Activated naive CD8-positive, alpha-beta T cell treated with anti-CD3 and anti-CD28 coated beads for 36 hours (primary cell): ENCODE measurements at places on chromosomes 5 and 9. TPM values are rescaled to one million over a fixed set of nuclear protein-coding genes. Genes with fewer than 3 reads are reported as not detected.

DNA sequence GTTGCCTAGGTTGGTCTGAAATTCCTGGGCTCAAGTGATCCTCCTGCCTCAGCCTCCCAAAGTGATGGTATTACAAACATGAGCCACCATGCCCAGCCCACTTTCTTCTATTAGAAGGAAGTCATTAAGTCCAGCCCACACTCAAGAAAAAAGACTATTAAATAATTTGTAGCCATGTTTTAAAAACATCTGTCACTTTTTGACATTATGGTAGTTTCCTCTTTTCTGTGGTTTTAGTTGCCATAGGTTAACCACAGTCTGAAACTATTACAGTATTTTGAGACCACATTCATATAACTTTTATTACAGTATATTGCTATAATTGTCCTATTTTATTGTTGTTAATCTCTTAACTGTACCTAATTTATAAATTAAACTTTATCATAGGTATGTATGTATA is 31.9 kb upstream of the C5orf24 start:
- no peak for DNase-seq

The UGT3A2 gene
- not detected for total RNA-seq

The PLCXD3 gene
- not detected for total RNA-seq

DNA sequence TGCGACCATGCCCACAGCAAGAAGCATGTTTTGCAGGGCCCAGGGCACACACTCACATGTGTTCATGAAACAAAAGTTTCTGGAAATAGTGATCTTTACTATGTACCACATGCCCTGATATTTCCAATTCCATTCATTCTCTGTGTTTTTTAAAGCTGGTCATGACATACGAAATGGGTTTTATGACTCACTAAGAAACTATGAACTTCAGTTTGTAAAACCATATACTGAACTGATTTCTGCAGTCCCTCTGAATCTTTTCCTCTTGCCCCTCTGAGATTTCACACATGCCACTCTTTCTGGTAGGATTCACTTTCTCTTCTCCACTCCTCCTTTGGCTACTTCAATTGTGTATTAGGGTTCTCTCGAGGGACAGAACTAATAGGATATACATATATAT is 416.1 kb upstream of the TRPC7 start:
- DNase-seq = no peak

GRCh38 chr5:168295574-168296201 is 4.2 kb downstream of the WWC1 start:
- no peak for DNase-seq

- no peak for DNase-seq
Measured at GRCh38 chr9:79352322-79352721, 219.4 kb upstream of the TLE4 start.

GRCh38 chr5:98813755-98814154 is 40.3 kb downstream of the RGMB start:
- DNase-seq = no peak

The GABRP gene
- not detected for total RNA-seq
